ENCODE measurements at places on chromosomes 3 and 15. TPM values are rescaled to one million over a fixed set of nuclear protein-coding genes. Genes with fewer than 3 reads are reported as not detected.

Gene CLEC3B
- 0.34 TPM for total RNA-seq

Gene RTP3
- not detected for total RNA-seq

Gene LRRC34
- total RNA-seq: 0.52 TPM

Gene TM4SF4
- not detected for total RNA-seq

Gene GHSR
- total RNA-seq: not detected

Gene ZNF80
- 0.16 TPM for total RNA-seq

Gene DAZL
- total RNA-seq: not detected

Gene GASK1A
- not detected for total RNA-seq

Gene ITIH4
- total RNA-seq: 35.8 TPM

DNA sequence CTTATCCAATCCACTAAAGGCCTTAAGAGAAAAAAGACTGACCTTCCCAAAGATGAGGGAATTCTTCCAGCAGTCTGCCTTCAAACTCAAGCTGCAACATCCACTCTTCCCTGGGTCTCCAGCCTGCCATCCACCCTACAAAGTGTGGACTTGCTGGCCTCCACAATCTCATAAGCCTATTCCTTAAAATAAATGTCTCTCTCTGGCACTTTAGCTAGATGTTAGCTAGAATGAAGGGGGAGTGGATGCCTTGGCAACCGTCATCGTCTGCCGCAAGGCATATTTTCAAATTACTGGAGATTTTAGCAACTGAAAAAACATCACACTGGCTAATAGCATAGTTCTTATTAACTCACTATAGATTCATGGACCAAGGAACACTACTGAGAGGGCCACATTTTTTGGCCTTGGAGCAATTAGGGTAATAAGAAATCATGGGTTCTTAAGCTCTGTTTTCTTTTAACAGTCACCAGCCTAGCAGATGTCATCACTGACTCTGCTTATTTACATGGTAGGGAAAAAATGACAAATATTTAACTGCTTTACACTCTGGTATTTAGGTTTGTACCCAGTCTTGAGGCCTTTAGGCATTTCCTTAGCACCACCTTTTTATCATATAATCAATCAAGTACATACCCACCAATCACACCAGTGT, 245.3 kb downstream of the MYRIP start:
- no peaks in the 10 kb centered on the region for H3K27me3 ChIP-seq
- no peak overlapping the region for H3K27ac ChIP-seq
- DNase-seq: no peak
- no peaks in the 10 kb centered on the region for H3K4me1 ChIP-seq
- no peaks in the 10 kb centered on the region for H3K36me3 ChIP-seq

DNA sequence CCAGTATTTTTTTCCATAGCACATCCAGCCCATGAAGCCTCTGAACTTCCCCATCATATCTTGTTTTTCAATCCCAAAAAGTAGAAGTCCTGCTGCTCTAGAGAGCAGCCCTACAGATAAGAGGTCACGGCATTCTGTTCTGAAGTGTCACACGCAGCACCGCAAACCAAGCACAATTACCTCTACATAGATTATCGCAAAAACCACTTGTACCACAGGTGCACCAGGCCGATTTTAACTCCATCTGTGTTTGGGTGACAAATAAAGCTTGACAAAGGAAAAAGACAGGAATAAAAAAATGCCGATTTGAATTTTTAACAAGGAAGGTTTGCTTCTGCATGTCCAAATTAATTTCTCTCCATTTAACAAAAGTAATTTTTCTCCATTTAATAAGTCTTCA, 113.7 kb downstream of the MYO5A start:
- no peak overlapping the region for H3K4me3 ChIP-seq
- no peak overlapping the region for H3K27ac ChIP-seq
- no peaks in the 10 kb centered on the region for H3K4me1 ChIP-seq
- H3K36me3 ChIP-seq: peaks cover 30% of the 10 kb centered on the region
- no peaks in the 10 kb centered on the region for H3K27me3 ChIP-seq
- no peak for DNase-seq

DNA sequence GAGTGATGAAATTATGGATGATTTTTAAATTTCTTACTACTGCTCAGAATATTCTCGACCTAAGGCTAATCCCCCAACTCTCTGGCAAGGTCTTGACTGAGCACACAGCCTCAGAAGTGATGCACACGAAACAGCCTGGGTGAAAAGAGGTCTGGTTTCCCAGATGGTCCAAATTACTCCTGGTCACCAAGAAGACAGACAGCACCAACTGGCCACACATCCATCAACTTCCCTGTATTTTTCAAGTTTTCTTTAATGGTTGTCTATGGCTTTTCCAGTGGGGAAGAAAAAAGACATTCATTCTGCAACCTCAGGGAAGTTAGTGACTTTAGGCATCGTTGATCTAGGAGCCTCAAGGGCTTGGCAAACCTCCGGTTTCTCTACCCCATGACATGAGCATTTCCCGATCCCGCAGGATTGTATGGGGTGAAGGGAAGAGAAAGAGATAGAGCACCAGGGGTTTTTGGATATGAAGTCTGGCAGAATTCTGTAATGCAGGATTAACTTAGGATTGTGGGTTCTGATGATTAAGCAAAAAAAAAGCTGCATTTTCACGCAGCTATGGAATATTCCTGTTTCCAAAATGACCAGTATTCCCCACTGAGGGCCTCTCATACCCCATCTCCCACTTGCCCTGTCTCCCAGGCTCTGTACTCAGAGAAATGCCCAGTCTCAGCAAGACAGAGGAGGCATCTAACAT, 62.2 kb downstream of the UMPS start:
- DNase-seq: no peak
- H3K36me3 ChIP-seq: no peaks in the 10 kb centered on the region
- no peak overlapping the region for H3K4me3 ChIP-seq
- H3K27ac ChIP-seq: no peak overlapping the region

- H3K36me3 ChIP-seq: no peaks in the 10 kb centered on the region
- no peak overlapping the region for H3K27ac ChIP-seq
- DNase-seq: no peak
- H3K4me1 ChIP-seq: no peaks in the 10 kb centered on the region
- no peak overlapping the region for H3K4me3 ChIP-seq
Observed at GRCh38 chr3:7669641-7670040, 808.7 kb downstream of the GRM7 start.

DNA sequence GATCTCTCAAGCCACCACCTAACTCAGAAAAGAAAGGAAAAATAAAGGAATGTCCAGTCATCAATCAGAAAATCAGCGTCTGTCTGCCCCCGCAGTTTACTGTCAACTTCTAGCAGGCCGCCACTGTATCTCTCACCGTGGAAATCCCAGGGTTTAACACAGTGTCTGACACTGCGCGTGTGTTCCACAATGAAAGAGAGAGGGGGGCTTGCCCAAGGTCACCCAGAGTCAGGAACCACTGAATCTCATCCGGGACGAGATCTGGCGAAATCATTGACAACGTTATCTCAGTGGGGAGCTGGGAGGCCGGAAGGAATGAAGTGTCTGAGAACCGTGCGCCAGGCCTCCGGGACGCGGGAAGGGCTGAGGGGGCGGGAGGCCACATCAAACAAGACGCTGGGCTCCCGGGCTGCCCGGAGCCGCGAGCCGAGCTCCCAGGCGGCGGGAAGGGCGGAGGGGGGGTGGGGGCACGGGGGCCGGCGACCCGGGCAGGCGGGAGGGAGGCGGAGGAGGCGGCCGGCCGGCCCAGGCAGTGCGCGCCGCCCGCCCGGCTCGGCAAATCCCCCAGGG, 2.2 kb upstream of the HES1 start:
- H3K4me1 ChIP-seq: peaks cover 54% of the 10 kb centered on the region
- H3K27me3 ChIP-seq: peaks cover 61% of the 10 kb centered on the region
- DNase-seq: no peak
- H3K27ac ChIP-seq: no peak overlapping the region
- peak overlapping the region; percentile 24 for H3K4me3 ChIP-seq

- H3K27me3 ChIP-seq: no peaks in the 10 kb centered on the region
- H3K4me3 ChIP-seq: no peak overlapping the region
- H3K27ac ChIP-seq: no peak overlapping the region
- no peaks in the 10 kb centered on the region for H3K36me3 ChIP-seq
Observed at GRCh38 chr3:127738192-127738840, 65.6 kb downstream of the ABTB1 start.

GRCh38 chr3:15676259-15676658, 74.7 kb downstream of the BTD start:
- no peaks in the 10 kb centered on the region for H3K4me1 ChIP-seq
- no peaks in the 10 kb centered on the region for H3K27me3 ChIP-seq
- H3K4me3 ChIP-seq: no peak overlapping the region

DNA sequence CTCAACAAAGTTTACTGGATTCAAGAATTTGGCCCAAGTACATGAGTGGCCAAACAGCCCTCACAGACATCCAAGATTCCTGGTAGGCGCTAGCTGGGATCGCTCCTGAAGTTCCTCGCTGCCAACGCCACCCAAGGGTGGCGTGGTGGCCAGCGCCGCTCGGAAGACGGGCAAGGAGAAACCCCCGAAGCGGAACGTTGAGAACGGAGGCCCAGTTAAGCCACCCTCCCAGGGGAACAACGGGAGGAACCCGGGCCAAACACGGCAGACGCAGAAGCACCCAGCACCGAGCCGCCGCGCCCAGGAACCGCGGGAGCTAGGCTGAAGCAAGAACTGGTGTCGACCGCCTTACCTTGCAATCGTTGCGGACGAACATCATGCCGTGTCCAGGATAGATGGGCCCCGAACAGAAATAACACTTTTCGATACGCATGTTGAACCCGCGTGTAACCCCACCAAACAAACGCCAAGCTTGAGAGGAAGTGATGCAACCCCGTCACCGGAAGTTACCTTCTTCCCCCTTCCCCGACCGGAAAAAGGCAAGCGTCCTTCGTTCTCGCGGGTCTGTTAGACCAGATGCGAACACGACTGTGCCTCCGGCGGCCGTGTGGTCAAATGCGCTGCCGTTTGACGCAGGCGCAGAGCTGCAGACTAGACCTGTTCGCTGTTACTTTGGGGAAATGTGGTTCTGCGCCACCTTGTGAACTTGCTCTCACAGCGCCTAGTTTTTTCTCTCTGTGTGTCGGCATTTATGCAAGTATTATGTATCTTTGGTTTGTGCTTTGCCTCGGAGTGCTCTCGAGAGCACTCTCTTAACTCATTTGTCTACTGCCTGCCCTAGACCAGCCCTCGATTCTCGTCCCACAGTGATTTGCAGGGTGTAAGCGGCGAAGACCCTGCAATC, at the start of gene RSL24D1:
Gene RSL24D1, minus strand, starts transcription at position 484 of the 904 bp plus-strand sequence. Its CDS starts 51 bp downstream, at position 433.
- peak within 1 kb of the TSS; percentile 89 for H3K4me3 ChIP-seq
- peak within 1 kb of the TSS; percentile 92 for H3K27ac ChIP-seq
- H3K36me3 ChIP-seq: peaks cover 12% of the 10 kb centered on the region
- H3K4me1 ChIP-seq: peaks cover 18% of the 10 kb centered on the region

- no peaks in the 10 kb centered on the region for H3K36me3 ChIP-seq
- no peak for DNase-seq
- H3K4me1 ChIP-seq: peaks cover 4% of the 10 kb centered on the region
Observed at GRCh38 chr3:40287248-40287647, 22.3 kb upstream of the EIF1B start.

DNA sequence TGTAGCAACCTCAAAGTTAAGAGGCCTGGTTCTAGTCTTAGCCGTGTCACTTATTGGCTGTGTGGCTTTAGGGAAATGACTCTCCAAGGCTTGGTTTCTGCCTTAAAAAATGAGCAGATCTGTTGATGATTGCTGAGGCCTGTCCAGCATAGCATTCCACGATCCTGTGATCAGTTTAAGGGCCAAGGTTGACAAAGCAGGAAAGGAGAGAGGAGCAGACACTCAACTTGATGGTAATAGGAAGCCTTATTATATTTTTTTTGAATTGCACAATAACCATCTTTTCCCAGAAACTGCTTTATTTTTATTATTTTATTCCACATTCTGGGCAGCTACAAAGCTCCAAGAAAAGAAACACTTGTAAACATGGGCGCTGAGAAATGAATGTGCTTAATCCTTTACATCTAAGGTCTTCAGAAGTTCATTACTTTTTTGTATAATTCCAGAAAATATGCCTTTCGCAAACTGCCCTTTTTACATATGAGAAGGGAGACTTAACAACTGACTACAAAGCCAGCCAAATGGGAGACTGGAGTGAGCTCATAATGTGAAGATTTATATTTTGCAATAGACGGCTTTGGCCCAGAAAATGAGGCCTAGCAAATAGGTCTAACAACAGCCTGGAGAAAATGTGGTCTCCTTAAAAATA, 241.0 kb downstream of the ATP8B4 start:
- no peaks in the 10 kb centered on the region for H3K36me3 ChIP-seq
- H3K27me3 ChIP-seq: no peaks in the 10 kb centered on the region
- H3K27ac ChIP-seq: no peak overlapping the region
- DNase-seq: no peak
- H3K4me3 ChIP-seq: no peak overlapping the region
- no peaks in the 10 kb centered on the region for H3K4me1 ChIP-seq

DNA sequence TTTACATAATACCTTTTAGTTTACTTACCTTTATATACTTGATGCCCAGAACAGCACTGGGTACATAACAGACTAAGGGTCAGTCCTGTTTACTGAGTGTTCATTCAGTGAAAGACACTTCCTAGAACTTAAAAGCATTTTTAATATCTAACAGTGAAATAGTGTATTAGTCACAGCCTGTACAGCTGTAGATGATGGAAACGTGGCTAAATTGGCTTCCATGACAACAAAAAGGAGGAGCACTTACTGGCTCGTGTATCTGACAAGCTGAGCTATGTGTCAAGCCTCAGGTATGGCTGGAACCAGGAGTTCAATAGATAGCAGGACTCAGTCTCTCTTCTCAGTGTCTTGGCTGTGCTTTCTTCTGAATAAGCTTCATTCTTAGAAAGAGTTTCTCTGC, 40.2 kb downstream of the CMTM8 start:
- H3K27me3 ChIP-seq: no peaks in the 10 kb centered on the region
- peaks cover 4% of the 10 kb centered on the region for H3K4me1 ChIP-seq
- DNase-seq: no peak
- no peak overlapping the region for H3K4me3 ChIP-seq
- no peak overlapping the region for H3K27ac ChIP-seq

- H3K36me3 ChIP-seq: no peaks in the 10 kb centered on the region
- H3K4me1 ChIP-seq: no peaks in the 10 kb centered on the region
- H3K27ac ChIP-seq: no peak overlapping the region
- no peaks in the 10 kb centered on the region for H3K27me3 ChIP-seq
Observed at GRCh38 chr3:174957551-174958001, 98.4 kb downstream of the NAALADL2 start.

- no peaks in the 10 kb centered on the region for H3K27me3 ChIP-seq
- no peaks in the 10 kb centered on the region for H3K36me3 ChIP-seq
- H3K4me1 ChIP-seq: no peaks in the 10 kb centered on the region
- DNase-seq: no peak
- H3K4me3 ChIP-seq: no peak overlapping the region
Observed at GRCh38 chr3:116160594-116160993, 284.7 kb downstream of the LSAMP start.

Measured in CD4-positive, alpha-beta T cell (primary cell).